Anterior cingulate cortex (tissue), 58 donors: ENCODE measurements at places on chromosomes 5 and 9.

- DNase-seq, result peak; percentile 84
Measured at GRCh38 chr5:669111-669841, 23.9 kb downstream of the TPPP start.

GRCh38 chr9:121902461-121903135, 190.5 kb downstream of the TTLL11 start:
- DNase-seq, result no peak

DNA sequence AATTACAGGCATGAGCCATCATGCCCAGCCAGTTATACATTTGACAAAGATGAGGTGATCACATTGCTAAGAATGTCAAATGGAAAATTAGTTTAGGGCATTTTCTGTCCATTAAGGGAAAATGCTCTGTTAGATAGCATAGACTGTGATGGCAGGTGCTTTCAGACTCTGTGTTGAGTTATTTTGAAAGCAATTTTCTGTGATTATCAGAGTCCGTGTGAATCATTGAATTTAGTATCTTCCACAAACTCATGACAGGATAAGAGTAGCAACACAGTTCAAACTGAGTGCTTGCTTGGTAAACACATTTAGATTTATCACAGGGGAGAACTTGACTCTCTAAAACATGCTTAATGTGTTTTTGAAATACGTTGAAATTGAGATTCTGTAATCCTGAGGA, 69.0 kb downstream of the GAPVD1 start:
- DNase-seq, result no peak

DNA sequence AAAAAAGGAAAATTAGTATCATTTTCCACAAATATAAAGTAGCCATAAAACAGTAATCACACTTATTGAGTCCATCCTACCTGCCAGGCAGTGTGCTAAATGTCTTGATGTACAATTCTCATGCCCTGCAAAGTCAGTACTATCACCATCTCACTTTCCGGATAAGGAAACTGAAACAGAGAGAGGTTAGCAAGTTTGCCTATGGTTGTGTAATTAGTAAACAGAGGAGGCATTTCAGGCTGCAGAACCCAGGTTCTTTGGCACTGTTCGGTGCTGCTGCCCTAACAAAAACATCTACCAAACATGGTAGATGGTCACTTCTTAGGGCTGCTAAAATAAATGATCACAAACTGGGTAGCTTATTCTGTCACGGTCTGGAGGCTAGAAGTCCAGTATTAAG, 22.6 kb downstream of the PLAC8L1 start:
- no peak for DNase-seq

GRCh38 chr5:154302161-154302560, 111.6 kb downstream of the GALNT10 start:
- peak; percentile 41 for DNase-seq

GRCh38 chr5:8478326-8478725, 609.4 kb downstream of the MTRR start:
- DNase-seq, result no peak

- DNase-seq, result no peak
Measured at GRCh38 chr5:101346906-101347305, 443.8 kb upstream of the ST8SIA4 start.

GRCh38 chr5:170971-171800, 20.1 kb upstream of the LRRC14B start:
- DNase-seq, result no peak

DNA sequence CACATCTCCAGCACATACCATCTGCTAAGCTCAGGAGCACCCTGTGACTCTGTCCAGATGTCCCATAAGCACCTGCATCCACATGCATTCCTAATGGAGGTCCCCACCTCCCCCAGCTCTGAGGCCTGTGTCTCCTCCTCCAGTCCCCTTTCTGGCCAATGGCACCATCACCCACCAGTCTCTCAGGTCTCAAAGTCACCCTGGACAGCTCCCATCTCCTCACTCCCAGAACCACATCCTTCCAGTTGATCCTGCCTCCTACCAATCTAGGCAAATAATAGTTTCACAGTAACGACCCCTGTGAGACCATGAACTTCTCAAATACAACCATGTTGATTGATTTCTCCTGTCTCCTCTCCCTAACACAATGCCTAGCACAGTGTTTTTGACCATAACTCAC, 40.1 kb downstream of the GGTA1 start:
- no peak for DNase-seq

GRCh38 chr9:3858961-3859360, 333.2 kb upstream of the RFX3 start:
- no peak for DNase-seq

DNA sequence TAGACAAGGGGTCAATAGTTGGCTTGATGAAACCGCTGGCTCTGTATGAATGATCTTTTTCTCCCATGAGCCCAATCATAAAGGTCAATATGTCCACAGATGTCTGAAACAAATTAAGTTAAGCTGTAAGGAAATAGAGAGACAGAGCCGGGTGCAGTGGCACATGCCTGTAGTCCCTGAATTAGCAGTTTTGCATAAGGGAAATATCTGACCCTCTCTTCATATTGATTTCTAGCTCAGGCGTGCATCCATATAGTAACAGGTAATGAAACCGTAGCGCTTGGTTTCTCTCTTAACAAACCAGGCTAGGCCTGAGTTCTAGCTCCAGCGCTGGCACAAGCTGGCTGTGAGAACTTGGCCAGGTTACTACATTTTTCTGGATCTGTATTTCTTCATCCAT, 118.1 kb upstream of the ERCC6L2 start:
- no peak for DNase-seq

DNA sequence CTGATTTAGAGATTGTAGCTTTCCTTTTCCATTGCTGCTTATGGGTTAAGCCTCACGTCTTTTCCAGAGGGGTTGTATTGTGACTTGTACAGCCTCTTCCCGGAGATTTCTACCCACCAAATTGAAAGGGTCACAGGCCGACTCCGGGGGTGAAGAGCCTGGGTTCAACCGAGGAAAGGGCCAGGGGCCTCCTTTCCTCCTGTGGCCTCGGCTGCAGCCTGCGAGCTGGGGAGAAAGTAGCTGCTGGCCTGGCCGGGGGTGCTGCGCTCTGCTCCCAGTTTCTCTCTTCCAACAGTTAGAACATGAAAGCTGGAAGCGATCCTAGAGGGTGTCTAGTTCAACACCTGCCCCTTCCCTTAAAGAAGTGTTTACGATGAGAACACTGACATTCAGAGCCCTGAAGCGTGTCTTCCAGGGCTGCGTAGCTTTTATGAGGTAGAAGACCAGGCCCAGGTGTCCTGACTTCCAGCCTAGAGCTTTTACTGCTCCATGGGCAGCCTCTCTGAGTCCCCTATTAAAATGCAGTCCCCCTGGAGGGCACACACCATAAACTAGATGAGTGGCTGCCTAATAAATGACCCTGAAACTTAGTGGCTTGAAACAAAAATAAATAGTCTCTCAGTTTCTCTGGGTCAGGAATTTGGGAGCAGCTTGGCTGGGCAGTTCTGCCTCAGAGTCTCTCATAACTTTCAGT, 56.9 kb downstream of the ACER2 start:
- no peak for DNase-seq

DNA sequence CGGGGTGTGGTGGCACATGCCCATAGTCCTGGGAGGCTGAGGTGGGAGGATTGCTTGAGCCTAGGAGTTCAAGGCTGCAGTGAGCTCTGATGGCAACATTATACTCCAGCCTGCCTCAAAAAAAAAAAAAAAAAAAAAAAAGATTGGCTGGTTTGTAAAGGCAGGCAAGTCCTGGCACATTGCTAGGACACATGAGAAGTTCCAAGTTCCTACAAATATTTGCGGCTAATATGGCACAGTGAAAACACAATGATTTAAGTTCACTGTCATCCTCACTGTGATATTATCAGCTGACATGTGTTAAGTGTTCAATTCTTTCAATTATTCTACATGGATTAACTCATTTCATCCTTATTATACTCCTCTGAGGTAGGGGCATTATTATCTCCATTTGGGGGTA, 20.1 kb downstream of the TMEM268 start:
- no peak for DNase-seq

GRCh38 chr5:168988699-168989098, 312.2 kb downstream of the SLIT3 start:
- DNase-seq, result no peak

- no peak for DNase-seq
Measured at GRCh38 chr9:127107171-127107928, 15.1 kb downstream of the ANGPTL2 start.

- no peak for DNase-seq
Measured at GRCh38 chr9:93136011-93136440, 2.0 kb upstream of the NINJ1 start.

DNA sequence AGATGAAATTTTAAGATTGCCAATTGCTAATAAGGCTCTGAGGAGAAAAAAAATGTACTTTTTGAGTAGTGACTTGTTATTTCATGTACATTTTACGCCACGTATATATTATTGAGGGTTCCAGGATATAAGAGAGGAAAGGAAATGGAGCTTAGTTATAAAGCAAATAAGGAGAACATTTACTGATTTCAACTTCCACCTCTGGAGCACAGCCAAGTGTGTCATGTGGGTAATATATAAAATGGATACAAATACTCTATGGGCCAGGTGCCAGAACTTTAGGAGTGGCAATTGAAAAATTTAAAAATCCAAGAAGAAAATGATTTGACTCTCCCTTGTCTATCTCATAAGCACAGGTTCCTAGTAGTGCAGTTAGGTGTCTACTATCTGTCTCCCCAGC, 45.0 kb upstream of the VLDLR start:
- DNase-seq, result no peak

GRCh38 chr5:180367991-180368390, 14.9 kb upstream of the GFPT2 start:
- DNase-seq, result peak; percentile 79

DNA sequence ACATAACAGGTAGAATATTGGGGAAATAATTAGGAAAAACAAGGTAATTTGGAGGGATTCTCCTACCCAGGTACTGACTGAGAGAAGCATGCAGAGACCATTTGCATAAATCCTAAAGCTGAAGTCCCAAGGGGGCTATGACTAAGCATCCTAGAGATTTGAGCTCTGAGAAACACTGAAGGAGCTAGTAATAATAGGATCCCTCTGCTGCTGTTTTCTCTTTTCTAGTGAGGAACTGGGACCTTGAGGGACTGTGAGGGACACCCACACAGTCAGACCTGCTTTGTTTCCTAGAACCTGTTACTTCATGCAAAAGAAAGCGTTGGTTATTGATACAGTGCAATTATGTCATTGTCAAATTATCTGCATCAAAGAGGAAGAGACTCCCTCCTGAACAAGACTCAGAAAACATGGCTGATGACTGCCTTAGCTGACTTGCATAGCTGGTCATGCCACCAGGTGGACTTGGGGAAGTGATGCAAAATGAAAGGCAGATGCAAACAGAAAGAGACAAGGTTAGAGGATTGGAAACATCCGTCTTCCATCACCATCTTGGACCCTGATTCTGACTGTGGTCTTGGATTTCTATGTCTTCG, 335.4 kb downstream of the NTRK2 start:
- no peak for DNase-seq

GRCh38 chr9:107541523-107541922, 52.0 kb upstream of the KLF4 start:
- DNase-seq, result no peak
